ENCODE measurements at places on chromosomes 11 and 22.

- DNase-seq, result no peak
These were observed 4.0 kb upstream of the TRIM68 start for GRCh38 chr11:4611986-4612385.

GRCh38 chr11:8649361-8649760 lies 33.1 kb downstream of the TRIM66 start:
- DNase-seq, result peak; percentile 72

- DNase-seq, result peak; percentile 71
These were observed at the start of gene SUN2 for GRCh38 chr22:38755911-38756532. Gene SUN2 (minus strand): TSS chr22:38755998. CDS start chr22:38752628, 3,370 bp downstream.

DNA sequence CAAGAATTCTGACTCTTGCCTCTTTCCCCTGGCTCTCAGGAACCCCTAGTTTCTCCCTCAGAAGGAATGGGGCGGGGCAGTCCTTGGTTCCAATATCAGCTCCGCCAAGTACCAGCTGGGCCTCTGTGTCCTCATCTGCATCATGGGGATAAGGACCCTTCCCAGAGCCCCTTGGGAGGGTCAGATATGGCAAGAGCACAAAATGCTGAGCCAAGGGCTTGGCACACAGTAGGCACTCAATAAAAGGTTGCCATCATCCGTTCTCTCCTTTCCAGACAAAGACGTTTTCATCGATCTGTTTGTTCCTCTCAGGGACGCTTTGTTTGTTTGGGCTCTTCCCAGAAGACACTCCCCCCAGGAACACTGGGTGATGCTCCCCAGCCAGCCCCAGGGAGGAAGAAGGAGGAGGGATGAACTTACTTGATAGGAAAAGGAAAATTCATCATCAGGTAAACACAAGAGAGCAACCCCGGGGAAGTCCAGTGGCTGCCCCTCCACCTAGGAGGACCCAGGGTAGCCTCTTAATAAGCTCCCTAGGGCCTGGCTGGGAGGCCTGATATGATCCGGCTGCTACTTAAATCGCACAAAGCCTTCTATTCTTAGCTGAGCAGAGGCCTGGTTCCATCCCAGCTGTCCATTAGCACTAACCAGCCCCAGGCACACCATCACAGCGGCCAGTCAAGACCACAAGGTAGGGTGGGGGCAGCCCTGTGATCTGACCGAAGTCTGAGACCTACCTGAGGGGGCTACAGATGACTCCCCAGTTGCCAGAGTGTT lies 19.6 kb downstream of the GDPD5 start:
- no peak for DNase-seq

Data from M059J (cell line).